ENCODE measurements at places on chromosomes 1 and 21.

- no peak for DNase-seq
These were observed 643.0 kb downstream of the KIF26B start for GRCh38 chr1:245797592-245798348.

- no peak for DNase-seq
These were observed 57.5 kb downstream of the GLIS1 start for GRCh38 chr1:53681351-53681976.

- peak; percentile 8 for DNase-seq
These were observed 82.3 kb upstream of the IFFO2 start for GRCh38 chr1:19038732-19039131.

GRCh38 chr1:20164694-20165202 is 21.1 kb upstream of the UBXN10 start:
- no peak for DNase-seq

- no peak for DNase-seq
These were observed 51.0 kb downstream of the RPL5 start for GRCh38 chr1:92882819-92883218.

GRCh38 chr1:232319072-232319471 is 310.9 kb downstream of the SIPA1L2 start:
- DNase-seq, result peak; percentile 29

DNA sequence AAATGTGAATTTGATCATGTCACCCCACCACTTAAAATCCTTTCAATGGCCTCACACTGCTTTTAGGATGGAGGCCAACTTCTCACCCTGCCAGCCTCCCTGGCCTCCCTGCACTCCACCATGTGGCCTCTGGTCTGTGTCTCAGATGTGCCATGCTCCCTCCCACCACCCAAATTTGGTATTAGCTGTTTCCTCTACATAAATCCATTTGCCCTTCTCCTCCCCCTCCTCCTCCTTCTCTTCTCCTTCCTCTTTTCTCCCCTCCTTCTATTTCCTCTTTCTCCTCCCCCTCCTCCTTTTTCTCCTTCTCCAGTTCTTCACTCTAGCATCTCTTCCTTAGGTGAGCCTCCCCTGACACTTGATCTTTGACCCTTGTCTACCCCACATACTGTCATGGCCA is 16.7 kb upstream of the GUCA2B start:
- no peak for DNase-seq

- no peak for DNase-seq
These were observed 200.9 kb upstream of the IVNS1ABP start for GRCh38 chr1:185517808-185518419.

- no peak for DNase-seq
These were observed 874.4 kb downstream of the KCNT2 start for GRCh38 chr1:195733826-195734225.

GRCh38 chr21:46208761-46209721 is 19.5 kb downstream of the LSS start:
- DNase-seq, result no peak

DNA sequence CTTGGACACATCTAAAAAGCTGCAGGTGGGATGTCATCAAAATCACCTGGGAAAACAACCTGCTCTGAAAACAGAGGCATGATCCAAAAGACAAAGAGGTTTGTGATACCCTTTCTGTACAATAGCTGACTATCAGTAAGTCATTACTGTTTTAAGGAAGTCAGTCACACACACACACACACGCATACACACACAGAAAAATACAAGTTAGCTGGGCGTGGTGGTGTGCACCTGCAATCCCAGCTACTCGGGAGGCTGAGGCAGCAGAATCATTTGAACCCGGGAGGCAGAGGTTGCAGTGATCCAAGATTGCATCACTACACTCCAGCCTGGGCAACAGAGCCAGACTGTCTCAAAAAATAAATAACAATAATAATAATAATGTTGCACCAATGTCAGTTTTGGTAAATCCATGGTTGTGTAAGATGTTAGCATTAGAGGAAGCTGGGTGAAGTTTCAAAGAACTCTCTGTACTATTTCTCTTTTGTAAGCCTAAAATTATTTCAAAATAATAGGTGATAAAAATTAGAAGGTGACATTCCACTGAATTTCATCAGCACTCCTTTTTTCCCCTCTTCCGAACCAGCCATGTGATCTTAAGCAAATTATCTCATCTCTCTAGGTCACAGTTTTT is 9.9 kb upstream of the HLCS start:
- DNase-seq, result no peak

DNA sequence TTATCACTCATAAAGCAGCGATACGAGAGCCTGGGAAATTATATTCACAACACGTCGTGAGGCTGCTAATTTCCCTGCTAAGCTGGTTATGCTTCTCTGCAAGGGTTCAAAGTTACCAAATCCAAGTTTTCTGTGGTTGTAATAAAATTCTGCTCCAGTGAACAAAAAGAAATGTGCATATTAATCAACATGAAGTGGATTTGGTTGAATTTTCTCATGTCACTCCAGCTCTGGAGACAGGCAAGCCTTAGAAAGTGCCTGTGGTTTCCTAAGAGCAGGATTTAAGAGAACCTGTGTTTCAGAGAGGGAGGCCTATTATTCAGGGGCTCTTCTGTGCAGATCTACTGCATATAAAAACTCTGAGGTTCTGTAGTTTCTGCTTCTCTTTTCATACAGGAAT is 87.5 kb downstream of the WLS start:
- DNase-seq, result no peak

DNA sequence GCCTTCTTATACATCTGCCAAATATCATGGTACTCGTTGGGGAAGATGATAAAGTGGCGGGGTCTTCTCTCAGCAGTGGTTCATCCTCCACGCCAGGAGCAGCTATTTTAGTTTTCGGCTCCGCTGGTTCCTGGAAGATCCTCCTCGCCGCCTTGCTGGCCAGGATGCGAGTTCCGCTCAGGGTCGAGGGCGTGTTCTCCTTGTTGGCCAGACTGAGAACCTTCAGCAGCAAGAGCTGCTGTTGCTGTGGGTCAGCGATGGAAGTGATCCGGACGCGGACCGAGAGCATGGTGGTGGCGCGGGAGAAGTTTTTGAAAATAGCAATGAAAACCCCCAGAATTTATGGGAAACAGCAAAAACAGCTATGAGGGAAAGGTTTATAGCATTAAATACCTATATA is 11.4 kb upstream of the CFAP126 start:
- DNase-seq, result no peak

GRCh38 chr21:29302359-29302875 is 3.7 kb downstream of the BACH1 start:
- no peak for DNase-seq

All from Caco-2 (cell line).